NCI-H446 (cell line): ENCODE measurements at places on chromosomes 3 and 15.

DNA sequence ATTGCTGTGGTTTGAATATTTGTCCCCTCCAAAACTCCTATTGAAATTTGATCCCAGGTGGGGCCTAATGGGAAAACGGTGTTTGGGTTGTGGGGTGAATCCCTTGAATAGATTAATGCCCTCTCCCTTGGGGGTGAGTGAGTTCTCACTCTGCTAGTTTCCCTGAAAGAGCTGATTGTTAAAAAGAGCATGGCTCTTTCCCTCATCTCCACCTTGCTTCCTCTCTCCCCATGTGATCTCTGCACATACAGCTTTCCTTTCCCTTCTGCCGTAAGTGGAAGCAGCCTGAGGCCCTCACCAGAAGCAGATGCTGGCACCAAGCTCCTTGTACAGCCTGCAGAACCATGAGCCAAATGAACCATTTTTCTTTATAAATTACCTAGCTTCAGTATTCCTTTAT lies 394.9 kb upstream of the WNT5A start:
- no peak for DNase-seq

- DNase-seq: no peak
Measured at GRCh38 chr3:85481411-85482212, 522.8 kb downstream of the CADM2 start.

GRCh38 chr3:16102905-16103364 lies 71.5 kb upstream of the GALNT15 start:
- no peak for DNase-seq

DNA sequence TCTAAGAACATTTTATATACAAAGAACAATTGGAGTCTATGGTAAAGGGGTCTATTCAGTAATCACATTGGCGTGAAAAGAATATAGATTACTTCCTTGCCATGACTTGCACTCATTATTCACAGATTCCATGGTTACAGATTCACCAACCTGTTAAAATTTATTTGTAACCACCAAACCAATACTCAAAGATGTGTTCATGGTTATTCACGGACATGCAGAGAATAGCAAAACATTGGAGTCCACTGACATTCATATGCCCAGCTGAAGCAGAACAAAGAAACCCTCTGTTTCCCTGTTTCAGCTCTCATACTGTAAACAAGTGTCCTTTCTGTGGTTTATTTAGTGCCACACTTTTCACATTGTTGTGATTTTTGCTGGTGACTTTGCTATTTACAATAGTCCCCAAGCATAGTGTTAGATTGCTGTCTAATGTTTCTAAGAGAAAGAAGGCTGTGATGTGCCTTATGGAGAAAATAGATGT lies 185.8 kb upstream of the TTC14 start:
- DNase-seq: no peak

- no peak for DNase-seq
Measured at GRCh38 chr3:39086144-39086543, 21.3 kb downstream of the GORASP1 start.

DNA sequence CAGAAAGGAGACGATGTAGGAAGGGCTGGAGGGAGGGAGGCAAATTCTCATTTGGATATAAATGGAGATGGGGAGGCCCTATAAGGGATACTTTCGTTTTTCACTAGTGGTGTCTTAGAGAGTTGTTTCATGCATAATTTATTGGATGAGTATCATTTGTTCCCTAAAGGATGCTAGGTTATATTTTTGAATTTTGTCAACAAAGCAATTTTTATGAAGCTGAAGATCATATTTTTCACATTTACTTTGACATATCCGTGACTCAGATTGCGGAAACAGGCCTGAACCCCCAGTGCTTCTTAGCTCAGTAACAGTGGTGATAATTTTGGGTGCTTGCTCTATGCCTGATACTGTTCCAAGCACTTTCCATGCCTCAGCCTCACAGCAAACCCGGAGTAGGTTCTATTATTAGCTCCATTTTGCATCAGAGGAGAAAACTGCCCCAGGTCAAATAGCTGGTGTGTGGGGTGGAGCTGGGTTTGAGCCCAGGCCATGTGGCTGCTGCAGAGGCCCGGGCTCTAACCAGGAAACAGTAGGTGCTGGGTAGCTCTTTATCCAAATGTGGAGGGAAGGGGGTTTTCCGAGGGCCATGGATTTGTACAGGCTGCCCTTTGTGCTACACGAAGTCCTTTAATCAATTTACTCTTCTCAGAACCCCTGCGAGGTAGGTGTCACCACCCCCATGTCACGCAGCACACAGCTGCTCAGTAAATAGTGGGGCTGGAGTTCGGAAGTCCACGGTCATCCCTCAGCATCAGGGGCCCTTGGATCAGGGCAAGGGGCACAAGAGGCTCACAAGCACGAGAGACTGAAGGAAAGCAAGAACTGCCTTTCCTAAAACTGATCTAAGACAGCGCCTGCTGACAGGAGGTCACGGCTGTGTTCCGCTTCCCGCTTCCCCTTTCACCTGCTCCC lies 99.1 kb downstream of the SLC49A4 start:
- no peak for DNase-seq

GRCh38 chr15:36791844-36792571 lies 212.6 kb downstream of the CDIN1 start:
- DNase-seq: no peak

- DNase-seq: no peak
Measured at GRCh38 chr3:79729096-79729495, 38.7 kb downstream of the ROBO1 start.

- DNase-seq: no peak
Measured at GRCh38 chr3:157104521-157104920, 55.4 kb downstream of the CCNL1 start.

- DNase-seq: no peak
Measured at GRCh38 chr15:39474657-39475056, 106.2 kb upstream of the THBS1 start.
